ENCODE measurements at places on chromosomes 7 and 10.

DNA sequence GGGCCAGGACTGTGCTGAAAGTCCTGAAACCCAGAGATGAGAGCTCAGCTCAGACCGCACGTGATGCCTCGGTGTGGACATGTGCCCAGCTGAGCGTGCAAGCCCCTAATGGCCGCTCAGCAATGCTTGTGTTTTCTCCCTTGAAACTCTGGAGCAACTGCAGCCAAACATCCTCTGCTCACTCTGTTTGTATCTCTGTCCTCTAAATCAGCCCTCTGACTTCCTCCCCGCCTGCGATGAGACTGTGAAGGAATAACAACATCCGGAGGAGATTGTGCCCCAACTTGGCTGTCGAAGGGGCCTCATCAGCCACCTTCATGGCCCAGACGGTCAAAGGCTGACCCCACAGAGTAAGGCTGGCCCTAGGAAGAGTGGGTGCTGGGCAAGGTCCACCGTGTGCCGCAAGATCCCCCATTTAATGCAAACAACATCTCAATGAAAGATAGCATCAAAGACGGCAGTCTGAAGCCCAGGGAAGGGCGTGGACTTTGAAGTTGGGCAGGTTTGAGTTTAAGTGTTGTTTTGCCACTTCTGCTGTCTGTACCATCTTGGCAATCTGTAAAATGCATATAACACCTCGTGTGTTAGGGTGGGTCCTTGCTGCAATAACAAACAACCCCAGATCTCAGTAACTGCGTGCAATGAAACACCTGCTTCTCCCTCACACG is 39.9 kb downstream of the CALML3 start:
- no peak for DNase-seq

- DNase-seq = no peak
These were observed 557.4 kb upstream of the ADARB2 start for GRCh38 chr10:2294739-2295138.

DNA sequence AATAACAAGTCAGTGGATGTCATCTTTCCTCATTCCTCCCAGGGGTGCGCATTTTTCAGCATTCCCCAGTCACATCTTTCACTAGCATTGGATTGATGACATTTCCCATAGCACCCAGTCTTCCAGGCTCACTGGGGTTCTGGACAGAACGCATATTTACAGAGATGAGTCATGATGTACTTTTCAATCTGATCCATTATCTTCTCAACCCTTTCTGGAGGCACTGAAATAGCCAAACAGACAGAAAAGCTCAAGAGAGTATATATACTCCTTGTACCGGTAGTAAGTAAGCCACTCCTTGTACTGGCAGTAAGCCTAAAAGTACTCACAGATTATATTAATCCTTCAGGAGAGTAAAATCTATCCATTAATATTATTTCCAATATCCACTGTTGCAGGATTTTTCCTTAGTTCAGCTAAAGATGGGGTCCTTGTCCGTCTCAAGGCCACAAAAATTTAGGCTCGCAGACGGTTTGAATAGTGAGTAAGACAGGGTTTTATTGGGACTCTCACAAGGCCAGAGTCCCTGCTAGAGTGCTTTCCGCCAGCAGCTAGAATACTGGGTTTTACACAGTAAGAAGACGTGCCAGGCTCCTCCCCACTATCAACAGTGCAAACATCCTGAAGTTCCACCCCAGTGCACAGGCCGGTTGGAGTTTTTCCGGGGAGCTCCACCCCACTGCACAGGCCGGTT is 60.8 kb downstream of the MDH2 start:
- DNase-seq = no peak

DNA sequence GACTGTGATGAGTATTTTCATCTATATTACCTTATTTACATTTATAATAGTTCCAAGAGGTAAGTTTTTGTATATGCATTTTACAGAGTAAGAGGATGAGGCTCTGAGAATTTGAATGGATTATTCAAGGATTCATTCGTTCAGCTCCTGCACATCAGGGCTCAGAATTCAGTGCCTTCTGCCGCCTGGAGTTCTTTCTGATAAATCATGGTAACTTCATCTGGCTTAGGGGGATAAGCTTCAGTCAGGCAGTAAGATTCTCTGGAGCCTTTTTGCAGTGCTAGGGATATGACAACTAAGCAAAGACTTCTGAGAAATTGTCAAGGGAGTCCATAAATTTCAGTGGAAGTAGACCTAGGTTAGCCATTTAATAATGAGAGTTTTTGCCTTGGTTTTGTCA is 668.6 kb downstream of the NRG3 start:
- DNase-seq = no peak

GRCh38 chr7:34875481-34875880 is 161.8 kb downstream of the DPY19L1 start:
- DNase-seq = no peak

DNA sequence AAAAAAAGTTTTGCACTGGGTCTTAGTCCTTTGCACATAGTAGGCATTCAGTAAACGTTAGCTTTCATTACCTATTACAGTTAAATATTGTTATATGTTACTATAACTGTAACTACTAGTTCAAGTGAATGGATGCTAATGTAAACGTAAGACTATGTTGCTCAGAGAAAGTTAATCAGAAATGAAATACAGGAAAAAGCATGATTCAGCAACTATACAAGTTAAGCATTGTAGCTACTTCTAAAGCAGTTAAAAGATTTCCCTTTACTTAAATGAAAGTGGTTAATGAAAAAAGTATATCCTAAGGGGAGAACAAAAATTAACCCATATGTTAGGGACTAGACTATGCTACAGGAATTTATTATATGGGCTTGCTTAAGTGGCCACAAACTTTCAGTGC is 121.2 kb downstream of the SKAP2 start:
- DNase-seq = no peak

GRCh38 chr7:106763717-106764116 is 101.4 kb upstream of the PIK3CG start:
- DNase-seq = no peak

GRCh38 chr7:70635633-70636032 is 496.3 kb upstream of the GALNT17 start:
- no peak for DNase-seq

DNA sequence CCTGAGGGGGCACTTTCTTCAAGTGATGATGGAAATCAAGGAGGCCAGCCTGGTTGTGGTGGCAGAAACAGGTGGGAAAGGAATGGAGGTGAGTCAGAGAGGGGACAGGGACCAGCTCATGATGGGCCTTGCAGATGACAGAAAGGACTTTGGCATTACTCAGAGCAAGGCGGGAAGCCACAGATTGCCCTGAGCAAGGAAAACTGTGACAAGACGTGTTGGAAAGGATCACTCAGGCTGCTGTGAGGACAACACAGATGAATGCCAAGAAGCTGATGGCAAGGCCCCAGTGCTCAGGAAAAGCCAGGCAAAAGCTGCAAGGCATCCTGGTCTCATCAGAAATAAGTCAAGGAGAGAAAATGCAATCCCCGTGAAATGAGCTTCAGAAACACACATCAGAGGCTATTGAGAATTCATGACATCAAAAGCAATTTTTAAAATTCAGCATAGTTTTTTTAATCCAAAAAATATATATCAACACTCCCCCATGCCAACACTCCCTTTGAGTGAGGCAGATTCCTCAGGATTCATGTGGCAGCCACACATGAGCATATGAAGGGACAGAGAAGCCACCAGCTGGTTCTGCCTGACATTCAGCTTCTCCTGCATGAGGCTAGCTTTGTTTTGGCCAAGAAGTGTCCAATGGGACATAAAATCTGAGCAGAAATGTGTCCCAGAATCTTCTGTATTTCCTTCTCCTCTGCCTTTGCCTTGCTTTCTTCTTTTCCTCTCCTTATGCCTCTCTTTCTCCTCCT is 244.5 kb upstream of the MYO3A start:
- DNase-seq = no peak

DNA sequence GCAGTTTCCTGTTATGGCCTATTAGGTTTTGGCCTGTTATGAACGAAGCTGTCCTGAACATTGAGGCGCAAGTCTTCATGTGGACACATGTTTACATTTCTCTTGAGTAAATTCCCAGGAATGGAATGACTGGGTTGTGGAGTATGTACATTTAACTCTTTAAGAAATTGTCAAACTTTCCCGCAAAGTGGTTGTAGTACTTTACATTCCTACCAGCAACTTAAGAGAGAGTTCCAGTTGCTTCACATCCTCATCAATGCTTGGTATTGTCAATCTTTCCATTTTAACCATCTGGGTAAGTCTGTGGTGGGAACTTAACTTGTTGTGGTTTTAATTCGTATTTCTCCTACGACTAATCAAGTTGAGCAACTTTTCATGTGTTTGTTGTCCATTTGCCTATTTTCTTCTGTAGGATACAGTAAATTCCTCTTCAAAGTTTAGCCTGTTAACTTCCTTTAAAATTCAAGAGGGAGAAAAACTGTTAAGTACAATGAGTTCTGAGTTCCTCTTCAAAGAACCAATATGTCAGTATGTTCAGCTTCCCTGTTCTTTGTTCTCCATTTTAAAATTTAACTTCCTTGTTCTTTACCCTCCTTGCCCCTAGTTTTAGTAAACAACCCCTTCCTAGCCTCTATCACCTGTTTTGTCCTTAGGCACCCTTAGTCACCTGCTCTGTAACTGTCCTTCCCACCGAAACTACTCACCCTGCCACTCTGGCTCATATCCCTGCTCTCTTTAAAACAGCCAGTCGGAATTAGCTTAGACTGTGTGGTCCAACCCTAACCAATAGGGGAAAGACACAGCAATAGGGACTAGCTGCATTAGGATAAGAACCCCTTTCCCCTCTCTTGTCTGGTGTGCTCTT is 74.0 kb downstream of the FAM241B start:
- no peak for DNase-seq

- DNase-seq = no peak
These were observed 63.2 kb downstream of the GFRA1 start for GRCh38 chr10:116209781-116210180.

DNA sequence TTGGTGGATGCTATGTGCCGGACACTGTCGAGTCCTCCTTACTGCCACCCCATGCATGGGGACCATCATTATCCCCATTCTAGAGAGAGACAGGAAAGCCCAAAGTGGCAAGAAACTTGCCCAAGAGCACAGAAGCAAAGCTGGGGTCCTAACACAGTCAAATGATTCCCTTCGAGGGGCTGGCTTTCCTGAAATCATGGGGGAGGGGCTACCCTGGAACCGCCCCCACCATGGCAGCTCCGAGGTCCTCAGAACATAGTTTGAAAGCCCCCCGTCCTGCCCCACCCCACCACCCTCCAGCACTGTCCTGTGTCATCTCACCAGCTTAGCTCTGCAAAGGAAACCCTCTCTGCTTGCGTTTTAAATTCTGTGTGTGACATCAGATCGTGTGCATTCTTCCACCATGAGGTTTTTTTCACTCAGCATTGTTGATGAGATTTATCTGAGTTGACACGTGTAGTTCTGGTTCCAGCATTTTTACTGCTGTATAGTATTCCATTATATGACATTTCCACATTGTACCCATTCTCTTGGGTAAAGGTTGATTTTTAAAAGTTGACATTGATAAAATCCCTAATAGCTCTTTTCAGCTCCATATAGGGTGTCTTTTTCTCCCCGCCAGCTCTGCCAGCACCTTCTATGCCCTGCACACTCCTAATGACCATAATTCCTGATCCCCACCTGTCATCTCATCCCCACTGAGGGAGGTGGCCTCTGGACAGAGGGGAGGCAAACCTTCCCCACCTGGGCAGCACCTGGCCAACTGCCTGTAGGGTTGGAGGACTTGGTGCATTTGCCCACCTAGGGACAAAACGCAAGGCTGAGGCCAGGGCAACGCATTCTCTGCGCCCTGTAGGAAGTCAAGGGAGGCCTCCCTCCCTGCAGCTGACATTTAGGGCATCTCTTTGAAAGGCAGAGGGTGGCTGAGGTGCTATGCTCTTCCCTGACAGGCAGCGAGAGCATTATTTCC is 100.2 kb upstream of the GPR26 start:
- no peak for DNase-seq

- DNase-seq = no peak
These were observed 59.8 kb downstream of the TMEM178B start for GRCh38 chr7:141133646-141134045.

GRCh38 chr10:89086801-89087521 is 96.4 kb downstream of the FAS start:
- peak; percentile 20 for DNase-seq

All from stimulated activated CD4-positive, alpha-beta T cell treated with anti-CD3 and anti-CD28 coated beads, TNF-alpha, amount 100 ng/mL, for 48 hours (primary cell).